ENCODE measurements at places on chromosomes 1 and 21.

DNA sequence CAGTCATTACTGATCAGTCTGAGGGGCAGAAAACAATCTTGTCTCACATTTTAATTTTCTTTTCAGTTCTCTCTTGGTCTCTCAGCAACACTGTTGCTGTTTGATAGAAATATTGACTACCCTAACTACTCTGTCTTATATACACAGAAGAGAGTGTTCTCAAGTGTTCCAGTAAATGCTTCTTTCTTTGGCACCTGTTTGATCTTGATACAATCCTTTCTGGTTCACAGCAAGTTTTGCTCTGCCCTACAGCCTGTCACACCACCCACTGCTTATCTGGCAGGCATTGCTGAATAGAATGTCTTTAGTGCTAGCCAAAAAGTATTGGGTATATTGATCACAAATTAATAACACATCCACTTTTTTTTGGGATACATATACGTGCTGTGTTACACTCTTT is 75.7 kb upstream of the WLS start:
- DNase-seq: no peak

- no peak for DNase-seq
Observed at GRCh38 chr1:99170516-99170915, 93.8 kb upstream of the PLPPR4 start.

DNA sequence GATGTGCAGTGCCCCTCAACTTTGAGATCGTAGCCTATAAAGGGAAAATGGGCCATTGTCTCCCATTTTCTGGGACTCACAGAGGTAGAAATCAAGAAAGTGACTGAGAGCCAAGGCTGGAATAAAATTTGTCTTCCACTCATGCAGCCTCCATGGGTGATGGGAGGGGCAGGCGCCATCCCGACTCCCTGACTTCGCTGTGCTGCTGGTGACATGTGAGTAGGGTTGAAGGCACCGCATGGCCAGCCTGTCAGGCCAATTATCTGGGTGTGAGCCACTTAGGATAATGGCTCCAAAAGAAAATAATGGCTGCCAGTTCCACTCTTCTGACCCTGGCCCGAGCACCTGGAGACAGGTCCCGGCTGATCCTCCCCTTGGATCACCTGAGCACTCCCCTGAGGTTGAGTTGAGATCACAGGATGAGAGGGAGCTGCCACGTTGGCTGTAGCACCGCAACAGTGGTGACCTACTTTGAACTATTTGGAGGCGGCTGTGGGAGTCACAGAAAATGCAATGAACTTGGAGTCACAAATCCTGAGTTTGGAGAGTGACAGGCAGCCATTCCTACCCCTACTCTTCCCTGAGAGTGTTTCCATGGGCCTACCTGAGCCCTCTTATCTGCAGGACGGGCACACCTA is 26.3 kb downstream of the CAPN9 start:
- no peak for DNase-seq

DNA sequence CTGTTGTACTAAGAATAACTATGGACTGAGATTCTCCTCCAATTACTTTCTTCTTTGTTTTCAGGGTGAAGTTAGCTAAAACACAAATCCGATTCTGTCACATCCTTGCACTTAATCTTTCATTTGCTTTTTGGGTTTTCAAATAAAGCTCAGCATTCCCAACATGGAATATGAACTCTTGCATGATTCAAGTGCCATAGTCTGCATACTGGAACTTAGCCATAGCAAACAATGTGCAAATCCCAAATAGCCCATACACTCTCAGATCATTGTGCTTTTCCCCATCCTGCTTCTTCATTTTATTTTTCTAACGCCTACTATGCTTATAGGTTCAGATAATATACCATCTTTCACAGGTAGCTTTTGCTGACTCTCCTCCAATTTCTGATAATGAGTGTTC is 455.8 kb upstream of the PRMT6 start:
- no peak for DNase-seq

GRCh38 chr1:156608036-156608674 is 6.9 kb upstream of the GPATCH4 start:
- peak; percentile 21 for DNase-seq

DNA sequence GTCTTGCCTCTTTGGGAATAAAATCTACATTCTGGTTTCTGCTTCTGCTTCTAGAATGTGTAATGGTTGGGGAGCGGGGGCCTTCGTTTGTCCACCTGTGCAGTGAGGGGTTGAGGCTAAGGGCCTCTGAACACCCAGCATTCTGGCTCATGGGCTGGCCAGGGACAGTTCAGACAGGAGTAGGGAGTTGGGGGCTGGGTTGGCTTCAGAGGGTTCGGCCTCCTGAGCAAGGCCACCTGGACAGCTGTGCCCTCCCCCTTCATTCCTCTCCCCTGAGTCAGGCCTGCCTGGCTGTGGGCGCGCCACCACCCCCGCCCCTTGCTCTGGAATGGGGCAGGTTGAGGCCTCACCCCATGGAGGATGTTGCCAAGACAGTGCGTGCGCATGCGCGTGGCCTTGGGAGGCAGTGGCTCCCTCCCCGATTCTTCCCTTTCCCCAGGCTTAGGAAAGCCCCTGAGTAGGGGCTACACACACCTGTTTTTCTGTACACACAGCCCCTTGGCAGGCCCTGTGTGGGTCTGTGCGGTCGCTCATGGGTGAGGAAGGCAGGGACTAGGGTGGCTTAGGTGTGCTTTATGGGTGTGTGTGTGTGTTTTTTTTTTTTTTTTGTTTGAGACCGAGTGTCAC is 57.0 kb downstream of the YARS1 start:
- no peak for DNase-seq

- no peak for DNase-seq
Observed at GRCh38 chr1:16110456-16110855, 37.0 kb upstream of the FAM131C start.

DNA sequence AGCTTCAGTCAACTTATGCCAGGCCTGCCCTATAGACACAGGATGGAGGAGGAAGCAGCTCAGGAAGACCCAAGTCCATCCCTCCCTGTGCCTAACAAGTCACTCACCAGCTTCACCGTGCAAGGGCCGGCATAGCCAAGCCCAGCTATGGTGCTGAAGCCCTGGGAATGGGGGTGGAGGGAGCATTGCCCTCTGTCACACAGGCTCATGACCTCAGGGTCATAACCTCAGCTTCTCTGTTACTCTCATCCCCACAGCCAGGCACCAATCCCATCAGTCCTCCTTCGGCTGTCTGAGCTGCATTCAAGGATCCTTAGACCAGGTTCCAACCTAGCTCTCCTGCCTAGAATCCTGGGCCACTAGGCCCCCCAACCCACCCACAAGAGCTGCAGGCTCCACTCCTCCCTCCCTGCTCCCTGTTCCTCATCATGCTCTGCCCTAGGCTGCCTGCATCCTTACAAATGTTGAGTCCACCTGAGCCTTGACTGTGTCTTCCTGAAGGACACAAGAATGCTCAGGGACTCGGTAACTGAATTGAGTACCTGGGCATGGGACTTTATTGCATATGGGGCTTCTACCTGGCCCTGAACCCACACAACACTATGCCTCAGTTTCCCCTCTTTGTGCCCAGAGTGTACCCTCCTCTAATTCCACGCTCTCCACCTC is 1.7 kb downstream of the CD244 start:
- no peak for DNase-seq

DNA sequence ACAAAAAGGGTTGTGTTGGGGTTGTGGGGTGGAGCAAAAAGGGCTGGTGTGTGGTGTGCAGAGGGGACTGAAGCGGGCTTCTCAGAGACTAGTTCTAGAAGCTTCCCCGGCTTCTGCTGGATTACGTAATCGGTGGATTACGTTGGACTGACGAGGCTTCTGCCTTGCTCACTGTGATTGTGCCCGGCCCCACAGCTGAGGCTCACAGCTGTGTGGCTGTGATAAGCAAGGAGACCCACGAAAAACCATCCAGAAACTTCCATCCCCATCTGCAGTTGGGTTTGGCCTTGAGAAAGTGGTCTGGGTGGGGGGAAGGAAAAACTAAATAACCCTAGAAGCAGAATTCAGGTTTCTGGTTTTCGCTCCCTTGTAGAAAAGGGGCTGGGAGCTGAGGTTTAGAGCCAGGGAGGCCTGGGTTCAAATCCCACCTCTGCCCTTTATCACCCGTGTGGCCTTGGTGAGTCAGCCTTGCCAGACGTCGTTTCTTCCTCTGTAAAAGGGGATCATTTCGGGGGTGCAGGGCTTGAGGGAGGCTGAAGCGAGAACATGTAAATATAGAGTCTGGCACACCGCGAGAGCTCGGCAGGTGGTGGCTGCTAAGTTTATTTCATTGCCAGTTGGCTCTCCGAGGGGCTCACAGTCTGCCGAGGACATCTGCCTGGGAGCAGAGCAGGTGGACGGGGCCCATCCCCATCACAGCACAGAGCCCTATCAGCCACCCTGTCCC is 30.4 kb upstream of the DISP3 start:
- no peak for DNase-seq

Data from NCI-H1417 treated with DMSO at 0.1 percent for 48 hours (cell line).